Skin of body (tissue), 3 donors: ENCODE measurements at places on chromosomes 13 and 19. TPM values are rescaled to one million over a fixed set of nuclear protein-coding genes. Genes with fewer than 3 reads are reported as not detected.

Gene SPACA4
- total RNA-seq, result 0.20 TPM

Gene DENND1C
- 0.69 TPM for total RNA-seq

Gene THSD8
- total RNA-seq, result 0.39 TPM

Gene PODNL1
- total RNA-seq, result 0.20 TPM

Gene SPTBN4
- total RNA-seq, result 1.2 TPM

Gene NANOS3
- not detected for total RNA-seq

Gene PCP2
- not detected for total RNA-seq

Gene CEACAM21
- 1.2 TPM for total RNA-seq

Gene LIM2
- not detected for total RNA-seq

Gene SIGLEC8
- total RNA-seq, result 0.59 TPM

Gene ARGLU1
- 90.9 TPM for total RNA-seq

Gene VAV1
- total RNA-seq, result 4.7 TPM

Gene LILRA5
- total RNA-seq, result 3.9 TPM

Gene GPR4
- total RNA-seq, result 0.20 TPM

Gene PSG6
- not detected for total RNA-seq

Gene ZNF208
- 23.1 TPM for total RNA-seq

Gene PSG11
- total RNA-seq, result 0.10 TPM

Gene ZNF723
- not detected for total RNA-seq

Gene CEACAM3
- total RNA-seq, result 1.5 TPM

Gene IFI30
- 9.0 TPM for total RNA-seq

Gene PGLYRP1
- total RNA-seq, result 5.3 TPM

Gene TNFRSF19
- total RNA-seq, result 69.0 TPM

Gene SOHLH2
- total RNA-seq, result not detected

Gene FFAR2
- 0.99 TPM for total RNA-seq

Gene CGB8
- not detected for total RNA-seq

Gene RPL21
- 1,271 TPM for total RNA-seq

Gene SLITRK5
- 1.8 TPM for total RNA-seq

Gene RNF113B
- total RNA-seq, result not detected

Gene DACT3
- 6.7 TPM for total RNA-seq

Gene ZNF524
- total RNA-seq, result 6.4 TPM

Gene GADD45B
- 55.8 TPM for total RNA-seq

Gene CRLF1
- 9.3 TPM for total RNA-seq

Gene TMEM145
- 0.20 TPM for total RNA-seq

Gene VSTM1
- 1.7 TPM for total RNA-seq

Gene C13orf42
- total RNA-seq, result not detected

Gene ZNF763
- total RNA-seq, result 4.6 TPM

Gene ZNF558
- 27.8 TPM for total RNA-seq

Gene ZNF66
- 7.4 TPM for total RNA-seq

Gene SLC6A16
- total RNA-seq, result 0.20 TPM

Gene IGFL2
- total RNA-seq, result 19.9 TPM

Gene ZNF419
- total RNA-seq, result 10.5 TPM

Gene FUT2
- 0.59 TPM for total RNA-seq

Gene SPRED3
- 0.99 TPM for total RNA-seq

Gene CXCL17
- total RNA-seq, result not detected

Gene NCR1
- total RNA-seq, result 0.30 TPM

Gene KLK2
- total RNA-seq, result not detected

Gene IGFL4
- total RNA-seq, result 4.7 TPM

Gene DCAF15
- total RNA-seq, result 13.5 TPM
